Prostate gland (tissue), 2 donors: ENCODE measurements at places on chromosomes 6 and 20. TPM values are rescaled to one million over a fixed set of nuclear protein-coding genes. Genes with fewer than 3 reads are reported as not detected.

GRCh38 chr6:524803-525202 is 132.1 kb downstream of the HUS1B start:
- no peak for DNase-seq
- H3K4me3 ChIP-seq, result no peak overlapping the region
- H3K4me1 ChIP-seq, result no peaks in the 10 kb centered on the region
- H3K36me3 ChIP-seq, result no peaks in the 10 kb centered on the region
- H3K27me3 ChIP-seq, result no peaks in the 10 kb centered on the region

DNA sequence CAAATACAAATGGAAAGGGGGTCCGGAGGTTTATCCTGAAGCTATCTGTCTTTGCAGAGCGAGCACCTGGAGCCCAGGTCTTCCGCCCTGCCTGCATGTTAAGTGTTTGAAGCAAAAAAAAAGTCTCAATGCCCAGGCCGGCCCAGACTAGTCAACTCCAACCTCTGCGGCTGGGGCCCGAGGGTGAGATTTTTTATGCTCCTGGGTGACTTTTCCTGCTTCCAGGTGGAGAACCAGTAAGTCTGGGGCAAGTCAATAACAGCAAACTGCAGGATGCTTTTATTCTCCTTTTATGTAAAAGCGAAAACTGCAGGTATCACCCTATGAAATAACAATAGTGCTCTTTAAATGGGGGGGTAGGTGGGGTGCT is 2.0 kb upstream of the ZBP1 start:
- no peak for DNase-seq
- no peak overlapping the region for H3K27ac ChIP-seq
- H3K36me3 ChIP-seq, result no peaks in the 10 kb centered on the region
- no peak overlapping the region for H3K4me3 ChIP-seq
- no peaks in the 10 kb centered on the region for H3K4me1 ChIP-seq

- H3K36me3 ChIP-seq, result no peaks in the 10 kb centered on the region
- H3K27ac ChIP-seq, result no peak overlapping the region
- H3K4me3 ChIP-seq, result no peak overlapping the region
- no peaks in the 10 kb centered on the region for H3K27me3 ChIP-seq
- no peaks in the 10 kb centered on the region for H3K4me1 ChIP-seq
- no peak for DNase-seq
Measured at GRCh38 chr6:135600086-135600702, 102.7 kb upstream of the AHI1 start.

DNA sequence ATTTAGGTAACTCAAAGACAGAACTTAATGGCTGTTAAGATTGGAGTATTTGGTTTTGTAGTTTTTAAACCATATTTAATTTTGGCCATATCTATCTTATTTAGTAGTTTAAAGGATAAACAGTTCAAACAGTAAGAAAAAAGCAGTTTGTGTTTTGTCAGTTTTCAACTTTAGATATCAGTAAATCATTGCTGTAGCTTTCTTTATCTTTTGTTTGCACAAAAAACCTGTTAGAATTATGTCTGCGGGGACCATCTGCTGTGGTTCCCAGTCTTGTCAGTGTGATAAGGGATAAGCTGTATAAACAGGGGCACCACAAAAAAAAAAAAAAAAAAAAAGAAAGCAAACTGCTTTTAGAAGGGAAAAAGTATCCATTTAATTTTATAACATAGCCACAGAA is 40.9 kb downstream of the CDKAL1 start:
- no peak overlapping the region for H3K4me3 ChIP-seq
- H3K4me1 ChIP-seq, result no peaks in the 10 kb centered on the region
- H3K27me3 ChIP-seq, result no peaks in the 10 kb centered on the region
- DNase-seq, result no peak
- no peak overlapping the region for H3K27ac ChIP-seq
- H3K36me3 ChIP-seq, result no peaks in the 10 kb centered on the region

DNA sequence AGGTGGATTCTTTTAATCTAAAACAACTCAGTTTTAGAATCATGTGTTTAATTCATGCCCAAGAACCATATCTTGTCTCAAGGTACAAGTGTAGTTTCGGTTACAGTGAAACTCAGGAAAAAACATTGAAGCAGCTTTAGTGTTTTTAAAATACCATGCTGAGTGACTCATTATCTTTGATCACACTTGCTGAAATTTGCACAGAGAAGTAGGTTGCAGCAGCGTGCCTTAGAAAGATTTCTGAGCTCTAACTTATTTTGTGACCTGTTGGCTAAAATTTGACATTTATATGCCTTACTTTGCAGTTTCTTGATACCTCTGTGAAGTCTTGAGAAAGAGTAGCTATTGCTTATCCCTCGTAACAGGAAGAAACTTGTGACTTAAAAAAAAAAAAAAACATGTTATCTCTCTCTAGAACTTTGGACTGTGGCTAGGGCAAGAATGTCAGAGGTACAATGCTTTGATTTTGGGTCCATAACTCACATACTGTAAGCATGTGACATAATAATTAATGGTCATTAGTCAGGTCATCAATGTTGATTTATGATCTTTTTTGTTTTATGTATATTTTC is 34.5 kb upstream of the FUCA2 start:
- H3K4me3 ChIP-seq, result no peak overlapping the region
- no peaks in the 10 kb centered on the region for H3K36me3 ChIP-seq
- no peak overlapping the region for H3K27ac ChIP-seq
- no peak for DNase-seq
- H3K27me3 ChIP-seq, result no peaks in the 10 kb centered on the region
- no peaks in the 10 kb centered on the region for H3K4me1 ChIP-seq

DNA sequence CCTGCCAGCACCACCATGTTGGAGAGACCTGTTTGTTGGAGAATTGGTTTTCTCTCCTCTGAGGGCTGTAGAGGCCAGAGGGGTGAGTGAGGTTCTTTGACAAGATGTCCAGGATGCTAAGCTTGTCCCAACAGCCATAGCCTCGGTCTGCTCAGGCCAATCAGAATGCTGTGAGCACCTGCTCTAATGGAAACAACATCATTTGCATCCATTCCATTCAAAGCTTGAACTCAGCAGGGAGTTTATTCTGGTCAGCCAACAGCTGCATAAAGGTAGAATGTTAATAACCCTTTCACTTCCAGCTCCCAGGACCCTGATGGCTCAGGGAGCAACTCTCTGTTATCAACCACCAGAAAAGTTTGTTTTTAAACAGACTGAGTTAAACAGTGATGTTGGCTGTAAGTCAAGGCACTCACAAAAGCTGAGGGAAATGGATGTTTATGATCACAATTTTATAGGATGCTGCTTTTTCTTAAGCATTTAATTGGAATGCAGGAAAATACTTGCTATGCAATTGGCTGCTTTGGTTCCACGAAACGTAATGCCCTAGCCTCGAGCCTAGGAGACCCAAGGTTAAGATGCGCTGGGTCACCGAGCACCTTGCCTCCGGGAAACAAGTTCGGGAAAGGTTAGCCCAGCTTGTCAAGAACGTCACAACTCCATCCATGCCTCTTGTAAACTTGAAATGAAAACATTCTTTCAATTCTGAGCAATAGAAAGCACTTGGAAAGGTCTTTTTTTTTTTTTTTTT is 155.2 kb downstream of the NFATC2 start:
- H3K27me3 ChIP-seq, result no peaks in the 10 kb centered on the region
- no peak for DNase-seq
- no peak overlapping the region for H3K4me3 ChIP-seq
- H3K27ac ChIP-seq, result no peak overlapping the region

- H3K27ac ChIP-seq, result no peak overlapping the region
- H3K36me3 ChIP-seq, result no peaks in the 10 kb centered on the region
- no peaks in the 10 kb centered on the region for H3K4me1 ChIP-seq
- H3K4me3 ChIP-seq, result no peak overlapping the region
Measured at GRCh38 chr6:4287811-4288244, 152.5 kb upstream of the ECI2 start.

- DNase-seq, result no peak
- no peaks in the 10 kb centered on the region for H3K4me1 ChIP-seq
Measured at GRCh38 chr20:16111852-16112412, 461.3 kb downstream of the KIF16B start.

DNA sequence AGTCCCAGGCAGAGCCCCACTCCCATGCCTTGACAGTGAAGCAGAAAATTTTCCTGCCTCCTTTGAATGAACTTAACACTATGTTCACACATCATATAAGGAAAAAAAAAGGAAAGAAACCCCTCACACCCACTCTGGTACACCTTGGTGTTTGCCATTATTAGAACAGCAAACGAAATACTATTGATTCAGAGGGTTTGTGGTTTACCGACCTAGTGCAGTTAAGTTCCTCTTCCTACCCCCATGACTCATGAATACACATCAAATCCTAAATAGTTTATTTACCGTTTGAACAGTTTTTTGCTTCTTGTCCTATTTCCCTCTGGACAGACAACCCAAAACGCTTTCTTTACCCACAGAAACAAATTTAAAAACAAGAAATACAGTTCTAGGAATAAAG is 237.7 kb downstream of the FOXA2 start:
- no peak for DNase-seq
- H3K27me3 ChIP-seq, result no peaks in the 10 kb centered on the region
- H3K4me1 ChIP-seq, result no peaks in the 10 kb centered on the region

DNA sequence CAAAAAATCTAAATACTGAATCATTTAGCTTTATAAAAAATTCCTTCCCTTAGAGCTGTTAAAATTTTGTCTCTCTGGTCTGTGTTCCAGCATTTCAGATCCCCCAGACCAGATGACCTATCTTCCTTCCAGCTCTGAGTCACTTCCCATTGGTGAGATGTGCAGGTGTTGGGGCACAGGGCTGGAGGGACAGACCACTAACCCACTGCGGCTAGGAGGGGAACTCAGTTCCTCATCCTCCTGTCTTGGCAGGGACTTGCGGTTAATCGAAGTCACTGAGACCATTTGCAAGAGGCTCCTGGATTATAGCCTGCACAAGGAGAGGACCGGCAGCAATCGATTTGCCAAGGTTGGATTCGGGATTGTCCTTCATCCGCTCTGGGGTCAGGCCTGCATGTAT is 6.0 kb downstream of the CNPY3 start:
- peaks cover 6% of the 10 kb centered on the region for H3K4me1 ChIP-seq
- H3K27me3 ChIP-seq, result no peaks in the 10 kb centered on the region
- no peak for DNase-seq
- H3K4me3 ChIP-seq, result no peak overlapping the region
- peaks cover 26% of the 10 kb centered on the region for H3K36me3 ChIP-seq

GRCh38 chr20:10940941-10941340 is 267.1 kb upstream of the JAG1 start:
- H3K4me1 ChIP-seq, result no peaks in the 10 kb centered on the region
- H3K4me3 ChIP-seq, result no peak overlapping the region
- no peak overlapping the region for H3K27ac ChIP-seq
- no peaks in the 10 kb centered on the region for H3K36me3 ChIP-seq
- H3K27me3 ChIP-seq, result no peaks in the 10 kb centered on the region

- H3K36me3 ChIP-seq, result no peaks in the 10 kb centered on the region
- no peak overlapping the region for H3K4me3 ChIP-seq
- no peak overlapping the region for H3K27ac ChIP-seq
- no peak for DNase-seq
- H3K27me3 ChIP-seq, result no peaks in the 10 kb centered on the region
Measured at GRCh38 chr6:22164236-22164635, 132.6 kb downstream of the PRL start.

GRCh38 chr6:24864343-24864742 is 65.6 kb upstream of the ARMH2 start:
- H3K36me3 ChIP-seq, result no peaks in the 10 kb centered on the region
- no peaks in the 10 kb centered on the region for H3K4me1 ChIP-seq
- no peak overlapping the region for H3K27ac ChIP-seq
- no peak for DNase-seq
- no peaks in the 10 kb centered on the region for H3K27me3 ChIP-seq

The LINC00237 gene
- not detected for total RNA-seq

The PRL gene
- not detected for total RNA-seq

The TCF21 gene
- total RNA-seq, result 4.9 TPM
